ENCODE measurements at places on chromosomes 5 and 9. TPM values are rescaled to one million over a fixed set of nuclear protein-coding genes. Genes with fewer than 3 reads are reported as not detected.

DNA sequence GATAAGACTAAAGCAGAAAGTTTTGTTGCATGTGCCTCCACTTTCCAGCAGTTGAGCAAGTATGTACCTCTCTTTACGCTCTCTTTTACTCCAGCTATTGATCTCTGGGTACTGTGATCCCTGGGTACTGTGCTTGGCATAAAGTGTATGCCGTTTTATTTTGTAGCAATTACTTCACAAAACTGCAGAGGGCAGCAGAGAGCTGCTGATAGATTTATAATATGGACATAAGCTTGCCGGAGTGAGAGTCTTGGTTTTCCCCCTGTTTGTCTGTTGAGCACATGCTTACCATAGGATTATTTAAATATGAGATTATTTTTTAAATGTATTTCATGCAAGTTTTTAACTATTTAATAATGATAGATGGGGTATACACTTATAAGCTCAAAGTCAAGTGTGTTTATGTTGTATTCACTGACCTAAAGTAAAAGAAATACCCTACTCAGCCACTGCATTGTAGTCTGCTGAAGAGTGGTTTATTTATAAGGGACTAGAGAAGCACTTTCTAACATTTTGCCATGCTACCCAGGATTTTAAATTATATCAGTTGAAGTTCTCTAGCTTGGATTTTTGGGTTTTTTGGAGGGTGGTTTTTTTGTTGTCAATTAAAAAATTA is 13.0 kb downstream of the TTC1 start:
- H3K36me3 ChIP-seq = no peaks in the 10 kb centered on the region
- no peak overlapping the region for H3K27ac ChIP-seq
- DNase-seq = no peak
- peaks cover 6% of the 10 kb centered on the region for H3K4me1 ChIP-seq

GRCh38 chr9:36037549-36038122 is 923 bp downstream of the RECK start:
- no peaks in the 10 kb centered on the region for H3K27me3 ChIP-seq
- peaks cover 10% of the 10 kb centered on the region for H3K4me1 ChIP-seq
- peak overlapping the region; percentile 69 for H3K27ac ChIP-seq
- no peaks in the 10 kb centered on the region for H3K36me3 ChIP-seq

- no peaks in the 10 kb centered on the region for H3K4me1 ChIP-seq
- H3K27ac ChIP-seq = no peak overlapping the region
- no peak overlapping the region for H3K4me3 ChIP-seq
- no peak for DNase-seq
- H3K36me3 ChIP-seq = no peaks in the 10 kb centered on the region
- H3K27me3 ChIP-seq = no peaks in the 10 kb centered on the region
Observed at GRCh38 chr9:7185612-7186011, 427.8 kb downstream of the KDM4C start.

DNA sequence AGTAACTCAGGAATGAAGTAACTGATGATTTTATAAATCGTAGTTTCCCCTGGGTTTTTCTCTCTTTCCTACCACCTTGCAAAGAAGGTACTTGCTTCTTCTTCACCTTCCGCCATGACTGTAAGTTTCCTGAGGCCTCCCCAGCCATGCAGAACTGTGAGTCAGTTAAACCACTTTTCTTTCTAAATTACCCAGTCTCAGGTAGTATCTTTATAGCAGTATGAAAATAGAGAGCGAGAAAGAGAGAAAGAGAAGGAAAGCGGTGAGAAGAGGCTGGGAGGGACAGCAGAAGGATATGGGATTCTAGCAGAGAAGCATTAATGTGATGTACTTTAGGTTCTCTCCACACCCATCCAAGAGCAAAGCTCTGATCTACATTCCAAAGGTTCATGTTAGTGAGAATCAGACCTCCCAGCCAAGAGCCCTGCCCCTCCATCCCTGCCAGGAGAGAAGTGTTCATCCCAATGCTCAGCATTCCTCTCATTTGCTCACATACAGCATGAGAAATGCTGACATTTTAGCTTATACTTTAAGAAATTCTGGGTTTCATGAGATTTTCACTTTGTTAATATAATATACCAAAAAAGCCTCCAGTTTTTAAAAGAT is 185.0 kb upstream of the PTGER4 start:
- H3K4me1 ChIP-seq = no peaks in the 10 kb centered on the region
- H3K36me3 ChIP-seq = no peaks in the 10 kb centered on the region
- H3K4me3 ChIP-seq = no peak overlapping the region
- no peak overlapping the region for H3K27ac ChIP-seq
- no peaks in the 10 kb centered on the region for H3K27me3 ChIP-seq
- DNase-seq = no peak

GRCh38 chr5:163534492-163535094 is 29.2 kb downstream of the MAT2B start:
- H3K27me3 ChIP-seq = no peaks in the 10 kb centered on the region
- H3K36me3 ChIP-seq = no peaks in the 10 kb centered on the region
- H3K4me3 ChIP-seq = no peak overlapping the region
- DNase-seq = no peak
- H3K4me1 ChIP-seq = no peaks in the 10 kb centered on the region

- DNase-seq = no peak
- H3K27me3 ChIP-seq = no peaks in the 10 kb centered on the region
- no peaks in the 10 kb centered on the region for H3K36me3 ChIP-seq
- H3K4me3 ChIP-seq = no peak overlapping the region
Observed at GRCh38 chr5:64947031-64947430, 178.3 kb downstream of the CWC27 start.

DNA sequence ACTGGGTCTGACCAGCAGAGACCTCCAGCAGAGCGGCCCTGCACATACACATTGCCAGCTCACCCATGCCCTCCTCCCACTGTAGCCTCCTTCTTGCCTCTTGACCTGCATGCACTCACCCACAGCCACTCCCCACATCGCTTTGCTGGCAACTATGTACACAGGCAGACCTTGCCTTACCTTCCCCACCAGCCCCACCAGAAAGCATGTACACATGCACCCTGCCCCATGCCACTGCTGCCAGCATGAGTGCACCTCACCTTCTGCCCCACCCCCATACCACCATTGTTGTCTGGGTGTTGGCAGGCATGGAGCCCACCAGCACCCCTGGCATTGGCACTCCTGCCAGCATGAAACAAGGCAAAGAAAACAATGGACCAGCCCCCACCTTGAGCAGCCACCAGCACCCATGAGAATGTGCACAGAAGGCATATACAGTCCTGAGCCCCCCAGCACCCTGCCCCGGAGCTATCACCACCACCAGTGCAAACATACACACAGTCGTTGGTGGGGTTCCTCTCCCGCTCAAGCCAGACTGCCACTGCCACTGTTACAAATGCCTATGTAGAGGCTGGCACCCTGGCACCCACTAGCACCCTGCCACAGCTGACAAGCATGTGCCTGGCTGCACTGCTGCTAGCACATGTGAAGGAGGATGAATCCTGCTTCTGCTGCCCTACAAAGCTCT is 171.4 kb upstream of the NR4A3 start:
- DNase-seq = no peak
- no peaks in the 10 kb centered on the region for H3K36me3 ChIP-seq
- no peak overlapping the region for H3K27ac ChIP-seq
- H3K27me3 ChIP-seq = no peaks in the 10 kb centered on the region
- no peaks in the 10 kb centered on the region for H3K4me1 ChIP-seq
- no peak overlapping the region for H3K4me3 ChIP-seq

DNA sequence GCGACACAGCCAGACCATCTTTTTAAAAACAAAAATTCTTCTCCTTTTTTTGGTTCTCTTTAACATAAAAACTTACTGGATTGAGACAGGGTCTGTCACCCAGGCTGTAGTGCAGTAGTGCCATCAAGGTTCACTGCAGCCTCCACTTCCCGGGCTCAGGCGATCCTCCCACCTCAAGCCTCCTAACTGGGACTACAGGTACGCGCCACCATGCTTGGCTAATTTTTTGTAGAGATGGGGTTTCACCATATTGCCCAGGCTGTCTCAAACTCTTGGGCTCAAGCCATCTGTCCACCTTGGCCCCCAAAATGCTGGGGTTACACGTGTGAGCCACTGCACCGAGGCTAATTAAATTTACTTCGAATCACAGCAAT is 13.8 kb downstream of the HNRNPK start:
- H3K4me1 ChIP-seq = peaks cover 4% of the 10 kb centered on the region
- no peak for DNase-seq
- no peak overlapping the region for H3K4me3 ChIP-seq

MSMP gene
- total RNA-seq = not detected

TYRP1 gene
- 0.84 TPM for total RNA-seq

SEC24A gene
- total RNA-seq = 14.5 TPM

LCN12 gene
- total RNA-seq = not detected

AK8 gene
- not detected for total RNA-seq

HCN1 gene
- total RNA-seq = 0.02 TPM

ELOVL7 gene
- total RNA-seq = 0.53 TPM

DRD1 gene
- total RNA-seq = not detected

ANKRD18A gene
- total RNA-seq = not detected
